Neural progenitor cell (in vitro differentiated cells): ENCODE measurements at places on chromosomes 1 and 21.
A peak's percentile ranks its signal among the peaks of the same experiment; 100 is the strongest.

- no peak for DNase-seq
- no peaks in the 10 kb centered on the region for H3K36me3 ChIP-seq
- no peaks in the 10 kb centered on the region for H3K27me3 ChIP-seq
- H3K4me3 ChIP-seq: no peak overlapping the region
- peaks cover 12% of the 10 kb centered on the region for H3K4me1 ChIP-seq
Observed at GRCh38 chr1:212225416-212225815, 59.8 kb upstream of the PPP2R5A start.

GRCh38 chr21:46388896-46389295 is 64.9 kb downstream of the PCNT start:
- H3K27me3 ChIP-seq: no peaks in the 10 kb centered on the region
- no peak overlapping the region for H3K27ac ChIP-seq
- H3K4me3 ChIP-seq: no peak overlapping the region
- no peaks in the 10 kb centered on the region for H3K36me3 ChIP-seq
- no peaks in the 10 kb centered on the region for H3K4me1 ChIP-seq

GRCh38 chr21:22278366-22278765 is 1280.2 kb downstream of the NCAM2 start:
- H3K27ac ChIP-seq: no peak overlapping the region
- H3K36me3 ChIP-seq: no peaks in the 10 kb centered on the region
- DNase-seq: no peak
- H3K4me1 ChIP-seq: no peaks in the 10 kb centered on the region
- no peak overlapping the region for H3K4me3 ChIP-seq

DNA sequence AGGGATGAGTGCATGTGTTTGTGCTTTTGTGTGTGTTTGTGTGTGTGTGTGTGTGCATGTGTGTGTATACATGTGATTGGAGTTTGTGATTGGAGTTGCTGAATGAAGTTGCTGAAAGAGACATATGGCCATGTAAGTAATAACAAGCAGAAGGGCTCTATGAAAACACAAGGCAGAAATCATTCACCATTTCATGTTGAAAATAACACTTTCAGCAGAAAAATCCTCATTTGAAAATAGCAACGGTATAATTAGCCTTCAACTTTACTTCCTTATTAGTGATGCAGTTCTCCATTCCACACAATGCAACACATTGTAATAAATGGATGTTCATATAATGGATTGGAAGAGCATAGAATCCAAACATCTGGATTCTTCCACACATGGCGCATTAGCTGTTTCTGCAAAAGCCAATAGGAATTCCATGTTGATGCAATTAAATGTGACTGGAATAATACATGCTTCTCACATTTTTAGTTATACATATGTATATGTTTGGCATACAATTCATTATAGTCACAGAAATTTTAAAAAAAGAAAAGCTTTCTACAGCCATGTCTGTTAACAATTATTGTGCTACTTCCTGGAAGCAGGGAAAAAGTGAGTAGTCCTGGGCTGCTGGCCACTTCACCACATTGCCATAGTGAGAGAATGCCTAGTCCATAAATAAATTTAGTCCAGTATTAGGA is 538.0 kb downstream of the LTN1 start:
- no peaks in the 10 kb centered on the region for H3K4me1 ChIP-seq
- H3K4me3 ChIP-seq: no peak overlapping the region
- H3K27ac ChIP-seq: no peak overlapping the region
- H3K36me3 ChIP-seq: no peaks in the 10 kb centered on the region
- DNase-seq: no peak

GRCh38 chr1:169508432-169509338 is 22.9 kb upstream of the SLC19A2 start:
- no peak overlapping the region for H3K27ac ChIP-seq
- H3K36me3 ChIP-seq: no peaks in the 10 kb centered on the region
- no peak for DNase-seq
- no peak overlapping the region for H3K4me3 ChIP-seq

DNA sequence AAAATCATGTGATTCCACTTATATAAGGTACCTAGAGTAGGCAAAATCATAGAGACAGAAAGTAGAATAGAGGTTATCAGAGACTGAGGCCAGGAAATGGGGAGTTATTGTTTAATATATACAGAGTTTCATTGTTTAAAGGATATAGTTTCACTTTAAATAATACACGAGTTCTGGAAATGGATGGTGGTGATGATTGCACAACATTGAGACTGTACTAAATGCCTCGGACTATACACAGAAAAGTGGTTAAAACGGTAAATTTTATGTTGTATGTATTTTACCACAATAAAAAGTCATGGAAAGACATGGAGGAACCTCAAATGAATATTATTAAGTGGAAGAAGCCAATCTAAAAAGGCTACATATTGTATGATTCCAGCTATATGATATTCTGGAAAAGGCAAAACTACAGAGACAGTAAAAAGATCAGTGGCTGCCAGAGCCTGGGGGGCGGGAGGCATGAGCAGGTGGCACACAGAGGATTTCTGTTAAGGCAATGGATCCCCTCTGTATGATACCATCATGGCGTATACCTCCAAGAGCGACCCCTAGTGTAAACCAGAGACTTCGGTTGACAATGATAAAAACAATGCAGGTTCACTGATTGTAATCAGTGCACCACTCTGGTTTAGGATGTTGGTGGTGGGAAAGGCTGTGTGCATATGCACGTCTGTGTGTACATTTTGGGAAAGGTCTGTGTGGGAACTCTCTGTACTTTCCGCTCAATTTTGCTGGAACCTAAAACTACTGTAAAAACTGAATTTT is 7.5 kb downstream of the C1orf198 start:
- no peaks in the 10 kb centered on the region for H3K27me3 ChIP-seq
- no peak overlapping the region for H3K4me3 ChIP-seq
- no peak for DNase-seq

- H3K4me1 ChIP-seq: peaks cover 8% of the 10 kb centered on the region
- H3K27me3 ChIP-seq: no peaks in the 10 kb centered on the region
- no peak for DNase-seq
- no peak overlapping the region for H3K4me3 ChIP-seq
Observed at GRCh38 chr1:219277304-219278105, 103.8 kb downstream of the LYPLAL1 start.

GRCh38 chr1:213985209-213986019 is 2.4 kb upstream of the PROX1 start:
- H3K27ac ChIP-seq: no peak overlapping the region
- H3K4me3 ChIP-seq: peak overlapping the region; percentile 77
- H3K4me1 ChIP-seq: peaks cover 74% of the 10 kb centered on the region
- peaks cover 94% of the 10 kb centered on the region for H3K27me3 ChIP-seq
- DNase-seq: peak; percentile 83
- H3K36me3 ChIP-seq: no peaks in the 10 kb centered on the region

GRCh38 chr1:209755926-209756614 is at the start of gene TRAF3IP3:
Gene TRAF3IP3 (plus strand): TSS chr1:209756053. CDS start chr1:209760040, 3,987 bp downstream.
- DNase-seq: no peak
- no peaks in the 10 kb centered on the region for H3K36me3 ChIP-seq
- H3K27ac ChIP-seq: no peak within 1 kb of the TSS
- no peak within 1 kb of the TSS for H3K4me3 ChIP-seq
- no peaks in the 10 kb centered on the region for H3K27me3 ChIP-seq
- no peaks in the 10 kb centered on the region for H3K4me1 ChIP-seq

- no peaks in the 10 kb centered on the region for H3K36me3 ChIP-seq
- H3K27me3 ChIP-seq: no peaks in the 10 kb centered on the region
- no peak overlapping the region for H3K4me3 ChIP-seq
- H3K4me1 ChIP-seq: peaks cover 4% of the 10 kb centered on the region
- H3K27ac ChIP-seq: no peak overlapping the region
- no peak for DNase-seq
Observed at GRCh38 chr1:107821340-107821739, 143.6 kb downstream of the VAV3 start.

GRCh38 chr1:237227476-237227875 is 185.5 kb downstream of the RYR2 start:
- H3K36me3 ChIP-seq: no peaks in the 10 kb centered on the region
- no peak overlapping the region for H3K27ac ChIP-seq
- DNase-seq: no peak
- H3K27me3 ChIP-seq: no peaks in the 10 kb centered on the region
- no peak overlapping the region for H3K4me3 ChIP-seq

DNA sequence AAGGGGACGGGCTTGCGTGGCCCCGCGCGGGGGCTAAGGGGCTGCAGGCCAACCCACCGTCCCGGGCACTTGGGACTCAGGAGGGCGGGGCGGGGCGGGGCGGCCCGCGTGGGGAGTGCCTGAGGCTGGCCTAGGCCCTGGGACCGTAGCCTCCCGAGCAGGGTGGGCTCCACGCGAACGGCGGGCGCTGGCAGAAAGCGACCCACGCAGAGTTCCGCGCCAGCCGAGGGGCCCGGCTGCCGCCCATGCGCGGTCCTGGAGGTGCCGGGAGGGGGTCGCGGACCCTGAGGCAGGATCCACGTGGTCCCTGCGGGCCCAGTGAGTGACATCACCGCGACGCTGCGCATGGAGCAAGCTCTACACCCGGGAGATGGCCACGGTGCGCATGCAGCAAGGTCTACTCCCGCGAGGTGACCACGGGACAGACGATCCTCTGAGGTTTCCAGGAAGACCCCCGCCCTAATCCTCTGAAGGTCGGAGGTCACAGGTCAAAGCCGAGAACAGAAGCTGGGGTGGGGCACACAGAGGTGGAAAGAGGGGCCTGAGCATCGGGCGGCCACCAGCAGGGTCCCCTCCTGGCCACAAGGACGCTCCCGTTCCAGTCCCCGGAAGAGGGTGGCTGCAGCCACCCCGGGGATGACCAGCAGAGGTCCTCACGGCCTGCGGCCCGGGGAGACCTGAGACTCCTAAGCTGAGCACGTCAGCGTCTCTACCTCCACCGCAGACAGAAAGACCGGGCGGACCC is 13.5 kb upstream of the SLC19A1 start:
- H3K27ac ChIP-seq: no peak overlapping the region
- peak overlapping the region; percentile 29 for H3K4me3 ChIP-seq

GRCh38 chr1:21294266-21294989 is 4.2 kb upstream of the ECE1 start:
- peaks cover 14% of the 10 kb centered on the region for H3K4me1 ChIP-seq
- H3K36me3 ChIP-seq: no peaks in the 10 kb centered on the region
- no peak overlapping the region for H3K4me3 ChIP-seq
- DNase-seq: no peak

GRCh38 chr1:81760477-81761097 is 40.1 kb upstream of the ADGRL2 start:
- H3K27me3 ChIP-seq: no peaks in the 10 kb centered on the region
- H3K4me1 ChIP-seq: no peaks in the 10 kb centered on the region
- peak; percentile 5 for DNase-seq

GRCh38 chr1:53575955-53576320 is 116.7 kb downstream of the DMRTB1 start:
- peaks cover 27% of the 10 kb centered on the region for H3K4me1 ChIP-seq
- no peak overlapping the region for H3K27ac ChIP-seq
- no peaks in the 10 kb centered on the region for H3K27me3 ChIP-seq
- H3K36me3 ChIP-seq: no peaks in the 10 kb centered on the region
- H3K4me3 ChIP-seq: no peak overlapping the region

- no peaks in the 10 kb centered on the region for H3K36me3 ChIP-seq
- H3K27me3 ChIP-seq: no peaks in the 10 kb centered on the region
- no peak for DNase-seq
- H3K27ac ChIP-seq: no peak overlapping the region
Observed at GRCh38 chr1:1302006-1302430, 5.7 kb downstream of the ACAP3 start.

DNA sequence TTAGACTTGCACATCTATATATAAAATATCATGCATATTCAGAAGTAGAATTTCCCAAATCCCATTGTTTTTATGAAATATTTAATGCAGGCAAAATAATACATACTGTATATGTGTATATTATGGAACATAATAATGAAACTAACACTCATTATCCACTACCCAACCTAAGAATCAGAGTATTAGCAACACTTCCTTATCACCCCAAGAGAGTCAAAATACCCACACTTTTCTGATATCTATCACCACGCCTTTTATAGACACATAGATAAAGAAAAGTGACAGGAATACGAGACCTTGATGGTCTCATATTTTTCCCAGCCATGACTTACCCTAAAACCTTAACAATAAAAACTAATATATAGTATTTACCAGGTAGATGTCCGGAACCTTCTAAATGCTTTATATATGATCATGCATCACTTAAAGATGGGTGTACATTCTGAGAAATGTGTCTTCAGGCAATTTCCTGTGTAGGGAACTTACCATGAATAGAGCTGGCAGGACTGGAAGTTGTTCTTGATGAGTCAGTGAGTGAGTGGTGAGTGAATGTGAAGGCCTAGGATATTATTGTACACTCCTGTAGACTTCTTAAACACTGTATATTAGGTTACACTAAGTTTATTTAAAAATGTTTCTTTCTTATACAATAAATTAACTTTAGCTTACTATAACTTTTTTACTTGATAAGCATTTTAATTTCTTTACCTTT is 45.5 kb downstream of the TNFSF4 start:
- H3K4me1 ChIP-seq: peaks cover 17% of the 10 kb centered on the region
- DNase-seq: no peak

DNA sequence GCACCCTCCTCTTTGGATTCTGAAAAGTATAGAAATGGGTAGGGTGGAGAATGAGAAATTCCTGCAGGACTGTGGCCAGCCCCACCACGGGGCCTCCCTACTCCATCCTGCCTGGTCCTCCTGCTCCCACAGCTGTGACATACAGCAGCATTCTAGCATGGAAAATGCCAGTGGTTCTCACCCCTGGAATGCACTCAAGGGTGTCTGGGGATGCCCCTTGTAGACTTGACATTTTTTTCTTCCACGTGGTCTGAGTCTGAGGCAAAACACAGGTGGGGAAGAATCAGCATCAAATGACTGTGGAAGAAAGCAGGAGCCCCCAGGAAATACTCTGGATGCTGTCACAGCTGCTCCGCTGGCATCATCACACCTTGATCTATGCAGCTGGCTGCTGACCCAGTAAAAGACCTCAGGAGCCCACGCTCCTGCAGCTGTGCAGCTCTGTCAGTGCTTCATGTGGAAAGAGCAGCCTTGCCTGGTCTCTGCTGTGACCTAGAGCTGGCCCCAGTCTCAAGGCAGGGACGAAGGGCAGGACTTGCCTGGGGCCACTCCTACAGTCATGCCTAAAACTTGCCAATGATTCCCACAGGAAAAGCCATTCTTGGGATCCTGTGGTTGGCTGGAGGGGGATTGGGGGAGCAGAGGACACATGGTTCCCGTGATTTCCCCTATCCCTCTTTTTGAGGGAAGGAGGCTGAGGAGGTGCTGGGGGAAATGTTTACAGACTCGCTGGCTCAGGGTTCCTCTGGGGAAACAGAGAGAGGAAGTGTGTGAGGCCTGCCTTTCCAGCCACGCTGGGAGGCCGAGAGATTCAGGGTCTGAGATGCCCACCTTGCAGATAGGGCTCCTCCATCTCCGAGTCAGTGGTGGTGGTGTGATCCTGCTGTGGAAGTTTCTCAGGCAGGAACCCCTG is 10.8 kb upstream of the A3GALT2 start:
- no peaks in the 10 kb centered on the region for H3K27me3 ChIP-seq
- H3K4me1 ChIP-seq: peaks cover 26% of the 10 kb centered on the region
- no peak for DNase-seq
- H3K36me3 ChIP-seq: no peaks in the 10 kb centered on the region
- no peak overlapping the region for H3K4me3 ChIP-seq
- no peak overlapping the region for H3K27ac ChIP-seq

DNA sequence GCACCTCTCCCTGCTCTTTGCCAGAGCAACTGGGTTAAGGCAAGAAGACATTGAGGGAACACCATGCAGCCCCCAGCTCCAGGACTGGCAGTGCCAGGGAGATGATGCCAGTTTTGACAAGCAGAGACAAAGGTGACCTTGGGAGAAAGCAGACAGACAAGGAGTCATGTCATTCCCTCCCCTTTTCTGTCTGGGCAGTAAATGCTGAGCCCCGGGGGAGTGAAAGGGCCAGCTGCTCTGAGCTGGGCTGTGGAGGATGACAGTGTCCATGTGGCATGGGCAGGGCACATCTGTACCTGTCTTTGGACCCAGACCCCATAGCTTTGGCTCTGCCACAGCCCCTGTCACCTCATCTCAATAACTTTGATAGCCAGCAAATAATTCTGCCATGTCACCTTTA is 24.2 kb downstream of the PLEKHA6 start:
- peaks cover 53% of the 10 kb centered on the region for H3K4me1 ChIP-seq
- H3K4me3 ChIP-seq: no peak overlapping the region
- no peak overlapping the region for H3K27ac ChIP-seq
- no peaks in the 10 kb centered on the region for H3K36me3 ChIP-seq
